ENCODE measurements at places on chromosomes 1 and 21.

- no peak for DNase-seq
These were observed 75.0 kb downstream of the RGL1 start for GRCh38 chr1:183879966-183880365.

DNA sequence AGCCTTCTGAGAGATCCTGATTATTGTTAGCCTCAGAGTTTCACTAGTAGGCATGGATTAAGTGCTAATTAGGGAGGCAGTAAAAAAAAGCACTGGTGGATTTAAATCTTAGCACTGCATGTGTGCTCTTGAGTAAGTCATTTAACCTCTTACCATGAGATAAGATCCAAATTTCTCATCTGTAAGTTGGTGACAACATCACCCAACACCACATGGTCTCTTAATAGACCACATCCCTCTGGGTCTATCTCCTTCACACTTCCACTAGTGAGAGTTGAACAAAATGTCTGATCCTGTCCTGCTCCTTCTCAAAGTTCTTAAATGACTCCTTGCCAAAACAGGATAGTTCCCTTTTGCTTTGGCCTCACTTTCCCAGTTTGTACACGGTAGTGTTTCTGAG, 29.5 kb upstream of the DMRTA2 start:
- no peak for DNase-seq

- no peak for DNase-seq
These were observed 192.9 kb downstream of the DUSP10 start for GRCh38 chr1:221548942-221549341.

DNA sequence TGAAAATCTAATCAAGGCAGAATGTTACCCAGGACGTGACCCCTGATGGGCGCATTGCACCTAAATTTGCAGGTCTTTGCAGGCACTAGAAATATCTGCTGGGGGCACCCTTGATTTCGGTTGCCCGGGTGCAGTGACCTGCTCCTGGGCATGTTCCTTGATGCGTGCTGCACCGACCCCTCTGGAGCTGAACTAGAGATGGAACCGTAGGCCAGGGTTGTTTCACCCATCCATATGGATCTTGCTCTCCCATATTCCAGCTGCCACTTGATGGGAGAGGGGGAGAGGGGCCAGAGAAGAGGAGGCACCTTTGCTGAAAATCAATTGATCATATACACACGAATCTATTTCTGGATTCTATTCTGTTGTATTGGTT, 8.4 kb upstream of the COL18A1 start:
- DNase-seq: no peak

GRCh38 chr1:89681045-89681729, 48.3 kb downstream of the LRRC8C start:
- no peak for DNase-seq

GRCh38 chr1:68113966-68114365, 63.5 kb upstream of the DIRAS3 start:
- no peak for DNase-seq

DNA sequence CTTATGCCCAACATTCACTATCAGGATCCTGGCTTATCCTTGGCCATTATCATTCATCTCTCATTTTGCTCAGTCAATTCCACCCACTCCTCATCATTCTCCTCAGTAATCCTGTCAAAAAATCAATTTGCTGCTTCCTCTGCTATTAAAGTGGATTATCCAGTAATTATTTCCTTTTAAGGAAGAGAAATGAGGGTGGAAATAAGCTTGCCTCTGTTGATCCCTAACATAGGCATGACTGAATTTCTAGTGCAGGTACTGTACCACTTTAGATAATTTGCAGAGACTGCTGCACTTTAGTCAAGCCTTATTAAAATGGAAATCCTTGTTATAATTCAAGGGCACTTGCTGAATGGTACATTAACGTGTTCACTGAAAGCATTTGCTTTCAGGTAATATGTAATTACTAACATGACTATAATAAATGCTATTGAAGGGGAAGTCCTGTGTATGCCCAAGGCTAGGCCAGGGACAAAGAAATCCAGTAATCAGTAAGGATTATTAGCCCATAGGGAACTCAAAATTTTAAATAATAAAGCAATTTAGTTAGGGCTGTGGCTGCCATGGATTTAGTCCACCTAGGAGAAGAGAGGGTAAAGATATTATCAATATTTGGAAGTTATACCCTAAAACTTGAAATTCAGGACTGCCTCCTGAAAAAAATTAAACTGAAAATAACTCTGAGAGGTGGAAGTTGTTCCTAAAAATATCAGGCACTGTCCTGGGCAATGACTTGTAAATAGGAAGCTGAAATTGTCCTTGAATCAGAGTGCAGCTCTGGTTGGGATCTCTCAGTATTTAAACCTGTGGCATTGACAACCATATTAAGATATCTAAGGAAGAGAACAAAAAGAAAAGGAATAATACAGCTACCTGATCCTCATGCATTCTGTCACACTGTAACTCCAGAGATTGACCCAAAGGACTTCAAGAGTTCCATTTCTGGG, 43.4 kb downstream of the RGS2 start:
- DNase-seq: no peak
